Right atrium auricular region (tissue), 2 donors: ENCODE measurements at places on chromosomes 7 and 10. TPM values are rescaled to one million over a fixed set of nuclear protein-coding genes. Genes with fewer than 3 reads are reported as not detected.

DNA sequence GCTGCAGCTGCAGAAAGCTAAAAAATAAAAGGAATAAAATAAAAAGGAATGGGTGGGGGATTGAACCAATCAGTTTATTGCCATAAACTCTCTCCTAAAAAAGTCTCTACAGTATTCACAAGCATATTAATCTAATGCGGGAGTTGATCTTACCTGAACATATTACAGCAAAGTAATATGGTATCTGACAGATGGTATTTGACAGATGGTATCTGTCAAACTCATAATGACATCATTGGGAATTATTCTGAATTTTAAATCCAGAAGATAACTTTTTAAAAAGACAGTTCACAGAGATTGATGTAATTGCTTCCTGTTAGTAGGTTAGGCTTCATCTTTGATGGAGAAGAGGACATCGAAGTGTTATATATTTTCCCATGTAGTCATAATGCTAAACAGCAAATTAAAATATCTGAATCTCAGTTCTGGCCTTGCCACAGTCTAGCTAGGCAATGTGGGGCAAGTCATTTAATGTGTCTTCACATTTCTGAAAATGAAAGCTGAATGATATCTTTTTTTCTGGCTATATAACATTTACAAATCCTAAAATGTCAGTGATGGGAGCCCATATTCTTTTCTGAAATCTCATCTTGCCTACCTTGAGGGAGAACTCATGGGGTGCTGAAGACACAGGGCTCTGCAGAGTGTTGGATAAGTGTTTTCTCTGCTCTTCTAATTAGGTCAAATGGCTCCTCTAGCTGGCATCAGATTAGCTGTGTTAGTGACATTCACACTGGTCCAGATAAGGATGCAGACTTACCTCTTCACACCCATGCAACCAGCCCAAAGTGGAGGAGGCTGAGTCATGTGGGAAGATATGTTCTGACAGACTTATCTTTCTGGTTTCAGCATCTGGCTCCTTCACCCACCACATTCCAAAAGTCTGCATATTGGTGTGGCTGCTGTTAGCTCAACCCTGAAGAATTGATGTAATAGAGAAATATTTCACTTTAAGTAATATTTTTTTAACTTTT is 2.1 kb upstream of the LIPM start:
- DNase-seq: no peak

GRCh38 chr10:64011912-64012714 is 490.9 kb downstream of the REEP3 start:
- DNase-seq: no peak

DNA sequence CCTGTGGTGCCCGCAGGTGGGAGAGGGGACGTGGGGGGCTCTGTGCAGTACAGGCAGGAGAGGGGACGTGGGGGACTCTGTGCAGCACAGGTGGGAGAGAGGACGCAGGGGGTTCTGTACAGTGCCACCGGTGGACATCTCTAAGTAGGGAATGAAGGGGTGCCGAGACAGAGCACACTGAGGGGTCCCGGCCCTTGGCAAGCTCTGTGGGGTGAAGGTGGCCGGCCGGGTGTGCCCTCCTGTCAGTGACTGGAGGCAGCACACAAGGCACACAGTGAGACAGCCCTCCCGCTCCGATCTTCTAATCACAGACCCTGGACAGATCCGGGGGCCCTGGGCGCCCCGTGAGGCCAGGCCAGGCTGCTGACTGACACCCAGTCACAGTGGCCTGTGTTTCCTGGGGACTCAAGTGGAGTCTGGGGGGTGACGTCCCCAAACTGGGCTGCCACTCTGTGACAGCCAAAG is 11.2 kb downstream of the GPR146 start:
- DNase-seq: no peak

DNA sequence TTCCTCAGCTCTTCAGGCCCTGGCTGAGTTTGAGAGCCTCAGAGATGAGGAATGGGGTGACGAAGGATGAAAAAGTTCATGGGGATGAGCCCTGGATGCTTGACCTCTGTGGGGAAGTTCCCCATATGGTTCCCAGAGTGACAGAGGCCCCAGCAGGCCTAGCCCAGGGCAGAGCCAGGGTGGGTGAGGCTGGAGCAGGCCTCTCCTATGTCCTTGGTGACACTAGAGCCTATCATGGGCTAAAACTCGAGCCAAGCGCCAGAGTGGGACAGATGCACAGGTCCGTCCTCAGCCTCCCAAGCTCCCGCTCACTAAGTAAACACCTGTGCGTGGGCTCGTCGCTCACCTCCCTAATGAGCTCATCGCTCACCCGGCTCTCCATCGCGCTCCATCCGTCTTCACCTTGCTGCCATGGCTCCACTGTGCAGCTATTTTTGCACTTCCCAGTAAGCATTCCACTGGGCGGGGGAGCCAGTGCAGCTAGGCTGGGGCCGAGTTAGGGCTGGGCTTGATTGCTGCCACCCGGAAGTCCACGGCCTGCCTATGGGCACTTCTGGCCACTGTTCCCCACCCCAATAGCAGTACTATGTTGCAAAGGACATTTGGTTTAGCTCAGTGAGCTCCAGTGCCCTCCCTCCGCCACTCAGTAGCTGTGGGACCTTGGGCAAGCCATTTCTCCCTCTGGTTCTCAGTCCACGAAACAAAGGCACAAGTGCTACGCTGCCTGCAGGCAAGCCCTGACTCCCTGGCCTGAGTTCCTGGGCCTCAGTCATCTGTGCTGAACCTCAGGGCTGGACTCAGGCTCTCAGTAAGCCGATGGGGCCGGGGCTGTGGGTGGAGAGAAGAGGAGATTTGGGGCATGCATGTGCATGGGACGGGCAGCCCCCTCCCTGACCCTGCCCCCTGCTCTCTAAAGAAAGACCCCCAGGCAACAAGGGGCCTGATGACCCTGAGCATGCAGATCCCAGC is 117.3 kb upstream of the PCBD1 start:
- DNase-seq: no peak

DNA sequence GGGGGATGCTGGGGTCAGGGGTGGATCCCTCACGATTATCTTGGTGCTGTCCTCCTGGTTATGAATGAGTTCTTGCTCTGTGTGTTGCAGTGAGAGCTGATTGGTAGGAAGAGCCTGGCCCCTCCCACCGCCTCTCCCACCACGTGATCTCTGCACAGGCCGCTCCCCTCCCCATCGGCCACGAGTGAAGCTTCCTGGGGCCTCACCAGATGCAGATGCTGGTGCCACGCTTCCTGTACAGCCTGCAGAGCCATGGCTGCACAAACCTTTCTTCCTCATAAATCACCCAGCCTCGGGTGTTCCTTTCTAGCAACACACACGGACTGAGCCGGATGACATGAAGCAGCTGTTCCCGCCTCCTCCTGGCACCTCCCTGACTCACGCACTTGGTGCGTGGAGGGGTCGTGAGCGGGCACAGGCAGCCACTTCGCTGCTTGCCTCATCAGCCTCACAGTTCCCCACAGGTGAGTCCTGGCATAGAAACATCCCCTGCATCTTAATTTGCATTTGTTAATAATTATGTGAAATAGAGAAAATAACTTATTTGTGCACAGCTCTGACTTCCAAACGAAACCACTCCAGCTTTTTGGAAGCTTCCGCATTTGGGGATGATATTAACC is 210.8 kb downstream of the ADARB2 start:
- no peak for DNase-seq

GRCh38 chr10:98331885-98332284 is 63.9 kb upstream of the LOXL4 start:
- no peak for DNase-seq

- DNase-seq: no peak
Observed at GRCh38 chr7:99381664-99382075, 7.1 kb downstream of the ARPC1B start.

- no peak for DNase-seq
Observed at GRCh38 chr10:51162002-51162401, 87.7 kb downstream of the PRKG1 start.

DNA sequence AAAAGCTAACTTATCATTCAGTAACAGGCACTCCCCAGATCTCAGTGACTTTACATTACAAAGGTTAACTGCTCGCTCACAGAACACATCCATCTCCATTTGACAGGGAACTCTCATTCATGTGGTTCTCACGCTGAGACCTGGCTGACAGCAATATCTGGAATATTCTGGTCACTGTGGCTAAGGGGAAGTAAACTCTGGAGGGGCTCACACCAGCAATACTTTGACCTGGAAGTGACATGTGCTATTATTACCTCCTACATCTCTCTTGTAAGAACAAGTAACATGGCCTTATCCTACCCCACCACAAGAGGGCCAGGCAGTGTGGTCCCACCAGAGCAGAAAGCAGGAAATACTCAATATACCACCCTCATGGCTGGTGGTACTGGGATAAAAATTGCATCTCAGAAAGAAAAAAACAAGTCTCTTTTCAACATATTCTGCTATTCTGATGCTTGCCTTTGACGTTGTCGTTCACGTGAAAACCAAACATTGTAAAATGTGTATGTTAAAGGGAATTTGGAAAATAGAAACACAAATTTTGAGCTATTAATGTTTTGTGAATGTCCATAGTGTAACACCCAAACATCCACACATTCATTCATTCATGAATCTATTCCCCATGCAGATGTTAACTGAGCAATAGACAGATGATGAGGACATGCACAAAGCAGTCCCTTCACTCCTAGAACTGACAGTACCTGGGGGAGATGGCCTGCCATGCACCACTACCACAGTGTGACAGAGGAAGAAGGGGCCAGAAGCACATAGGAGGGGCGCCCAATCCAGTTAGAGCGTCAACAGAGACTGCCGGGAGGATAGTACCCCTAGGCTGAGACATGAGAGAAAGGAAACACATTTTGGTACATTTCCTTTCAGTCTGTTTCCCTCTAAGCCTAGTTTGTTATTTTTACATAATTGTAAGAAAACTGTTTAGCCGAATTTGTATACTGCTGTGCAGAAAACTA is 166.0 kb upstream of the SP4 start:
- DNase-seq: no peak

GRCh38 chr10:5046410-5046809 is 42.8 kb upstream of the AKR1C2 start:
- no peak for DNase-seq

GRCh38 chr10:28790146-28790545 is 112.8 kb downstream of the BAMBI start:
- DNase-seq: no peak

DNA sequence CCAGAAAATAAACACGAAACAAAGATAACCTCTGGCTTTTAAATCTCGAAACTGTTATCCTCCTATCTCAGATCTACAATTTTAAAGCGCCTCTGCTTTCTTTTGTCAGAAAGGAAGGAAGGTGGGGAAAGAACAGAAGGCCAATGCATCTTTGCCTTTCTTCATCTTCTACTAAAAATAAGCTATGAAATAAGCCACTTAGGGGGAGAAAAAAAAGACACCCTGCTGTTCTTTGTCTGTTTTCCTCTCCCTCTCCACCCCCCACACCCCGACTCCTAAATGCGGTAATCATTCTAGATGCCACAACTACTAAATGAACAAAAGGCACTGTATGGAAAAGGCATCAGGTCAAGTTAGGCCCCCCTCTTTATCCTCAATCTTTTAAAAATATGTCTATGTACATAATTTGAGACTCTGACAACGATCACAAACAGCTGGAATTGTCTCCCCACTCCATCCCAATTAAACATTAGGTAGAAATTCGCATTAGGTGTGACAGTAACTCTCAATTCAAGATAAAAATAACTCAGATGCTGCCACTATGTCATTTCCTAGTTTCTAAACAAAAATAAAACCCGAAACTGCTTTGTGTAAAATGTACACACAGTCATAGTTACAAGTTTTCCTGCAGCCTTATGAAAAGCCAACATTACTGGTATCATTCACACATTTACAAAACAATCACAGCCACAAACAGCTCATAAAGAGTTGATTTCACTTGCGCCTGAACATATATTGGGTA is 2.4 kb downstream of the UBE2H start:
- DNase-seq: no peak

DNA sequence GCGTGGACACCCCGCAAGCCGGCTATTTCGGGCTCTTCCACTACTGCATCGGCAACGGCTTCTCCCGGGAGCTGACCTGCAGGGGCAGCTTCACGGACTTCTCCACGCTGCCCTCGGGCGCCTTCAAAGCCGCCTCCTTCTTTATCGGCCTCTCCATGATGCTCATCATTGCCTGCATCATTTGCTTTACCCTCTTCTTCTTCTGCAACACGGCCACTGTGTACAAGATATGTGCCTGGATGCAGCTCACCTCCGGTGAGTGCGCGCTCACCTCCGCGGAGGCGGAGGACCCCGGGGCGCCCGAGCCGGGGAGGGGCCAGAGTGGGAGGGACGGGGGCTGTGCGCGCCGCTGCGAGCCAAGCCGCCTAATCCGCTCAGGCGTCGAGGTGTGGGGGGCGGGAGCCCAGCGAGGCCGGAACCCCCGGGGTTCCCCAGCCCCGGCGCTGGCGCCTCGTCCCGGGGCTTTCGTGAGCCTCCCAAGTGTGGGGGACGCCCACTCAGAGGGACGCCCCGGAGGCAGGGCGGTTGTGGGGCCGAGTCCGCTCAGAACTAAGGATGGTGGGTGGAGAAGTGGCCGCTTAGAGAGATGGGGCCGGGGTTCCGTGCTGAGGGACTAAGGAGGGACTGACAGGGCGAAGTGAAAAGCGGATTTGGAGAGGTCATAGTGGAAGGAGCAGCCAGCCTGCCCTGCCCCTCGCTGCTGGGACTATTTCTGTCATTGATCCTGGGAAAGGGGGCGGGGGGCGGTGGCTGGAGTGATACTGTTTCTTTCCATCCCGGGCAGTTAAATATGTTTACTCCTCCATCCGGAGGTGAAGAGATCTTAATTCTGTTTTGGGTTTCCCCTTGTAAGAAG is 795 bp downstream of the LHFPL3 start:
- no peak for DNase-seq

DNA sequence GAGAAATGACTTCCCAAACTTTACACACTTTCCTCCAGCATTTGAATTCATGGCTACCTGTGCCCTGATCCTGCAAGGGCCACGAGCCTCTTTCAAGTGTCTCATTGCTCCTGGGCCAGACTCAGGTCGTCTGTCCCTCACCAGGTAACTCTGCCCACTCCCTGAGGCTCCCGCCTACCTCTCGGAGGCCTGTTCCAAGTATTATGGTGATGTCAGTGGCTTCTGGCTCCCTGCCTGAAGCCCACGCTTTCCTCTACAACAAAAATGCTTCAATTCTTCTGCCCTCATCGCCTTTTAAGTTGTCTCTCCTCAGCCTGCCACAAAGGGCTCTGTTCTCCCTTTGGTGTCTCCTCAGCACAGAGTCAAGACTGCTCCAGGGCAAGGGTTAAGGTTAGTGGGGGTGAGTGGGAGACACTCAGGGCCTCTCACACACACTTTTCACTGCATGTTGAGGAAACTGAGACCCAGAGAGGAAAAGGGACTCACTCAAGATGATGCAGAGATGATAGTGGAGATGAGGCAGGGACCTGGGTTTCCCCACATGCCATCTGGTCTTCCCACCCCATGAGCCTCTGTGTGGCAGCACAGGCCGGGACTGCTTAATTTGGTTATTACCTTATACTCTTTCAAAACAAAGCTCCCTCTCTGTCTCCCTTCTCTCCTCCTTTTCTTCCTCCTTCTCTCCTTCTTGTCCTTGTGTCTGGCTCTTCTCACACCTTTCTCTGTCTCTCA is 28.3 kb upstream of the EGR2 start:
- DNase-seq: no peak

- no peak for DNase-seq
Observed at GRCh38 chr7:1672851-1673486, 2.9 kb downstream of the ELFN1 start.

- no peak for DNase-seq
Observed at GRCh38 chr10:76840802-76841201, 796.8 kb downstream of the KCNMA1 start.

Gene GIMAP4
- total RNA-seq: 22.3 TPM

Gene ALDH18A1
- 17.6 TPM for total RNA-seq

Gene ANKRD1
- 3,842 TPM for total RNA-seq

Gene LEP
- 2.2 TPM for total RNA-seq

Gene JCAD
- total RNA-seq: 39.8 TPM

Gene CTTNBP2
- 4.6 TPM for total RNA-seq

Gene ITPRID1
- total RNA-seq: not detected

Gene ADAM8
- total RNA-seq: 0.82 TPM

Gene LMOD2
- 374 TPM for total RNA-seq
